ENCODE measurements at places on chromosomes 16 and 17. TPM values are rescaled to one million over a fixed set of nuclear protein-coding genes. Genes with fewer than 3 reads are reported as not detected.

Gene TEX14
- total RNA-seq: under 0.01 TPM

GRCh38 chr17:78652913-78653312 is 75.7 kb upstream of the DNAH17 start:
- no peak for DNase-seq

DNA sequence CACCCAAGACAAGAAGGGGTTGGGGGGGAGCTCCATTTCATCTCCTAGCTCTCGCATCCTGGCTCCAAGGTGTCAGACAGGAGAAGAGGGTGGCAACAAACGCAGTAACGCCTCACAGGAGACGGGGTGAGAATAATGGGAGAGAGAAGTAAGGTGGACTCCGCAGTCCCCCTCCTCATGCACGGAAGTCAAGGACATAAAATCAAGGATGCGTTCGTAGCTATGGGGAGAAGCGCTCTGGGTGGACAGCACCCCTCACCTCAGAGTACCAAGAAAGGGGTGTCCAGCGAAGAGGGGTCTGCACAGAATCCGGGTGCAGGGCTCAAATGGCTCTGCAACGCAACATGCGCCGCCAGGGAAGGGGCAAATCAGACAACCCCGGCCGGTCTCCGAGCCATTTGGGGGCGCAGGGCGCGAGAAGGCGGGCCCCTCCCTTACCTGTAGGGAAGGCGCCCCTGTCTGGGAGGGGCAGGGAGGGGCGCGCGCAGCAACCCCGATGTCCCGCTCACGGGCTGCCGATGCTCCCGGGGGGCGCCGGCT is 555 bp downstream of the HDAC5 start:
- DNase-seq: no peak

GRCh38 chr16:88692861-88693260 is 6.6 kb upstream of the SNAI3 start:
- DNase-seq: no peak

Data from frontal cortex (tissue), 4 donors.